SW480 (cell line): ENCODE measurements at places on chromosomes 5 and 9.

GRCh38 chr9:94922098-94922607 is 195.7 kb downstream of the AOPEP start:
- peak; percentile 86 for DNase-seq

DNA sequence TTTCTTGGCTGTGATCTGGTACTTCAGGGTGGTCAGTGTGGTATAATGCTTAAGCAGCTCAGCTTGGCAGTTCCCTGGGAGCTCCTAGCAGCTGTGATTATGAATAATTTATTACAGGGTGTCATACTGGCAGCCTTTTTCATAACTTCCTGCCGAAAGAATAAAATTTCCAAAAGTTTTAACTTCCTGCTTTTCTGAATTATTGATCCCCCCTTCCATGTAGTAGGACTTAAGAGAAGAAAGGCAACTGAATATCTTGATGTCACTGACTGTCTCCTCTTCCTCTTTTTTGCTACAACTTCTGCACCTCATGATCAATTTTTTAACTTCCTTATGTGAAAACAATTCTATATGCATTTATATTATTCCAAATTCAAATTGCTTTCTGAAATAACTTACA is 74.3 kb upstream of the SPEF2 start:
- no peak for DNase-seq

GRCh38 chr9:77386187-77386586 is 208.9 kb downstream of the VPS13A start:
- no peak for DNase-seq

DNA sequence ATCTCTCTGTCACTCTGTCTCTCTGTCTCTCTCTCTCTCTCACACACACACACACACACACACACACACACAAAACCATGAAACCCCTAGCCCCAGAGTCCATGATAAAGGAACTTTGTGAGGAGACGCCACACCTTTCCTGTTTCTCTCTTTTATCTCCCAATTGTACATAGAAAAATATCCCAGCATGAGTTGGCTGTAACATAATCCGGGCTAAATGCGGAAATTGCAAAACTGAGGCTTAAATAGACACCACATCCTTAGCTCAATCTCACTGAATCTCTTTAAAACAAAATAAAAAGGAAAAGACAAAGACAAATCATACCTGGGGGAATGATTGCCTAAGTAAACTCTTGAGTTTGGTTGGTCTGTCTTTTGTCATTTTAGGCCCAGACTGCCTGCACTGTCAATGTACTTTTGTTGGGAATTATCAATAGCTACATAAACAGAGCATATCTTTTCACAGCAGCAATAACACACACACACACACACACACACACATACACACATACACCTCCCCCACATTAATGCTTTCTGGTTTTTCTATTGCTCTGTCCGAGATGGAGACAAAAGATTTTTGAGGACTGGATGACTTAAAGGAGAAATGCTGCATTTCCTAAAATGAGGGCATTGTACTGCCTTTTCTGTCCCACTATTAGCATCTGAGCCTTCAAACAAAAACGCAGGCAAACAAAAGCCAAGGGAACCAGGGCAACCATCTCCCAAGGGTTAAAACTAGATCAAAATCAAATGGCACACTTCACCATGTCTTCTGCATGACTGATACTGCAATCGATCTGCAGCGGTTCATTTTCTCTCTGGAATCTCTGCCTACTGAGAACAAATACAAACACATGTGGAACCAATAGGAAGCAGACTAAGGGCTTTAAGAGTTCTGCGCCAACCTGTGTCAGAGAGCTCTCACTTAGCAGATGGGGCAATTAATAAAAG is 321.5 kb downstream of the NFIB start:
- DNase-seq: no peak

DNA sequence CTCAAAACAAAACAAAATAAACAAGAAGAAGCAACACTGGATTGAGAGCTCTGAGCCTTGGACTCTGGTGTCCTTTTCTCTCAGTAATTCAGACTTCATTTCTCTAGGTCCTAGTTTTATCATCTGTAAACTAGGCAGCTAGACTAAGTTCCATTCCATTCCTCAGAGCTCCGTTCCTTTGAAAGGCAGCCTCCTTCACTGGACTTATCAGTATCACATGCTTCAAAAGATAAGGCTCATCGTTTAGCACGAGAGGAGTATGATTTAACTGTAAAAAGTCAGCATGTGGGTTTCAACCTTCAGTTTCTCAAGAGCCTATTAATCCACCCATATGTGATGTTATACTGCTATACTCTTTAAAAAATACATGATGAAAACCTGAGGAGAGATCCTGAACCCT is 1.6 kb downstream of the ATP10B start:
- no peak for DNase-seq

DNA sequence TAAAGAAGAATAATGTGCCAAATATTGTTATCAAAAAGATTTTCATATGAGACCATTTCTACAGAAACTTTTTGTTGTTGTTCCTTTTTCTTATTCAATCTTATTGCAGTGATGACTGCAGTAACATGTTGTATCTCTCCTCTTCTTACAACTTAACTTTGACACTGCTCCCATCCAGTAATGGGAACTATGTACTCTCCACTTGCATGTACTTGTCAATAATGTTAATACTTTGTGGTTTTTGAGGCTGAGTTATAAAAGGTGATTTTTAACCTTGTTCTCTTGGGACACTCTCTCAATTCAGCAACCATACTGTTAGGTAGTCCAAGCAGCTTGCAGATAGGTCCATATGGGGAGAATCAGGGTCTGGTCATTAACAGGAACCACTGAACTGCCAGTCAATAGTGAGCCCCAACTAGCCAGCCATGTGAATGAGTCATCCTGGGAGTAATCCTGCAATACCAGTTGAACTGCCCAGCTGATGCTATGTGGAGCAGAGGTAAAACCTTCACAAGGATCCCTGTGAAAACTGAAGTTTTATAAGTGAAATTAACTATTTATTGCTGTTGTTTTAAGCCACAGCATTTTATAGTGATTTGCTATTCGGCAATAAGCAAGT is 199.6 kb upstream of the DAB2 start:
- DNase-seq: peak; percentile 8

GRCh38 chr5:124996023-124996763 is 249.8 kb upstream of the ZNF608 start:
- no peak for DNase-seq

DNA sequence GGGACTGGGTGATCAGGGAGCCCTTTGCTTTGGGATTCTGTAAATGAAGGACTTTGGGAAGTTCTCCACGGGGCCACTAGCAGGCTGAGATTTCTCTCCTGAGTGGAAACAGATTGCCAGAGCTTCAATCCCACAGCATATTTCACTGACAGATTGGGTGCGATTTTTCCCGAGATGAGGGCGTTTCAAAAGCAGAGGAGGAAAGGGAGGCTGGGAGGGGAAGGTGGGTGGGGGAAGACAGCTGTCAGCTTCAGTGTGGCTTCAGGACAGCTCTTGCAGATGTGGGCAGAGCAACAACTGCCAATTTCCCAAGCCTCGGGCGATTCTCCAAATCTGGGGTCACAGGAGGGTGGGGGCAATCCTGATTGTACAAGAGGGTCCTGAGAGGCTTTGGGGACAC is 258.5 kb upstream of the ADRA1B start:
- no peak for DNase-seq

DNA sequence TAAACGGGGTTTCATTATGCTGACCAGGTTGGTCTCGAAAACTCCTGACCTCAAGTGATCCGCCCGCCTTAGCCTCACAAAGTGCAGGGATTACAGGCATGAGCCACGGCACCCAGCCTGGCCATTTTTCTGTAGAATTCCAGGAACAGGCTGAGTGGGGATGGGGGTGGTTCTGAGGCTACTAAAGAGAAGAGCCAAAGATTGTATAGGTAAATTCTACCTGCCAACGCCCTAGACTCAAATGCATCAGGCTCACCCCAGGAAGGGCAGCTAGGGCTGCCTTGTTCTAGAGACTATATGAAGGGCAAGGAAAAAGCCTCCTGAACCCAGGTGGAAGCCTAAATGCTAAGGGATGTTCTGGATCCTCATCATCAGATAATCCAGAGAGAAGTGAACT is 1.6 kb upstream of the C5orf52 start:
- DNase-seq: no peak

DNA sequence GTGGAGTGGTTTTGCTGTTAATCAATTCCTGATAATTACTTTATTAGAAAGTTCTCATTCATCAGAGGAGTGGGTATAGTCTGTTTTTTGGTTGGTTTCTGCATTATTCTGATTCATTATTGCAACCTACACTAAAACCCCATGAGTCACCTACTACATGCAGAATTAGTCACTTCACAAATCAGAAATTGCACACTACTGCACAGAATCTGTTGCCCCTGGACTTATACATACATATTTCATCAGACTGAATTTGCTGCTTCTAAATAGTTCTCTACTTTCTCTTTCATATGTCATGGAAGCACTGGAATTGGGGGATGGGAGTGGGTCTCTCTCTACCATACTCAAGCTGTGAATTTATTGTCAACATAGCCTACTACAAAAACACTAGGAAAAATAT is 585.1 kb downstream of the DNAH5 start:
- no peak for DNase-seq

- peak; percentile 27 for DNase-seq
Observed at GRCh38 chr5:50325237-50325832, 115.8 kb downstream of the EMB start.

GRCh38 chr5:132473019-132473531 is 17.5 kb downstream of the IRF1 start:
- no peak for DNase-seq

DNA sequence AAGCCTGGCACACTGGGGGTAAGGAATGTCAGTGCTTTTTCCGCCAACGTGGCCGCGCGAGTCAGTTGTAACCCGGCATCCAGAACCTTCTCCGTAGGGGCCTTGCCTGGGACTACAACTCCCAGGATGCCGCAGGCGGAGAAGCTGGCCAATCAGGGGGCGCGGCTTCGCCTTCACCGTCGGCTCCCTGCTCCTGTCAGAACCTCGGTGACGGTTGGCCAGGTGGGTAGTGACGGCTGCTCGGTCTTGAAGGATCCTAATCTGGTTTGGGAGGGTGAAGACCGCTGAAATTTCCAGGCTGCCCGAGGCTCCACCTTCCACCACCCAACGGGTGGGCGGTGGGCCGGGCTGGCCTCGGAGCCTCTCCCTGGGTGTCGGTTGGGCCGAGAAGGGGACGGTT is at the start of gene C5orf58:
TSS of gene C5orf58 (plus strand) at position 200 of the 400 bp plus-strand sequence. CDS start 1,992 bp downstream, outside the sequence.
- no peak for DNase-seq

DNA sequence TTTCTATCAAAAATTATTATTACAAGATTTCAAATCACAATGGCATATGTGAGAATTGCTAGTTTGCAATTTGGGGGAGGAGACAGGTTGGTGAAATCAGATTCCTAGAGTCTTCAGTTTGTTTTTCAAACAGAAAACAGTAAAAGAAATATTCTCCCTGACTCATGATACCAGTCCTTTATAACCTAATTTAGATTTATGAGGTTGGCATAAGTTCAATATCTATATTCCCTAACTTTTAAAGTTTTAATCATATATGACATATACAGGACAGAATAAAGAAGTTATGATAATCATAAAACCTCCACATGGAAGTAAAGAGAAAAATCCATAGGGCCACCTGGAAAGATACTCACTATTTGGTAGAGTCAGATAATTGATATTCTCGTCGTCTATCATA is 167.1 kb upstream of the GNA14 start:
- no peak for DNase-seq

DNA sequence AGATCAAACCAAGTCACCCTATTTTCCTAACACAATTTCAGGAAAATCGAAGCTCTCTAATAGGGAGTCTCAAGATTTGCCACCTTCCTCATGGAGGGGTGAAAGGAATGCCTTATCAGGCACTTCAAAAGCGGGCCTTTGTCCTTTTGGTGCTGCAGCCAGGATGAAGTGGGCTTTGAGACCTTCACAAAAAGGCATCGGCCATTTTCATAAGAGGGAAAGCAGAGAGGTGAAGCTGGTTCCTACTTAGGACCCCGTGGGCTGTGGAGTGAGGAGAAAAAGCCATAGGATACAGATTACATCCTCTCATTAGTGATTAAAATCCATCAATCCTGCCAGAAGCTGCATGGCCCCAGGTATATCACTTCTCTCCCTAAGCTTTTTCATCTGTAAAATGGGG is 859 bp downstream of the CDKN2AIPNL start:
- no peak for DNase-seq

DNA sequence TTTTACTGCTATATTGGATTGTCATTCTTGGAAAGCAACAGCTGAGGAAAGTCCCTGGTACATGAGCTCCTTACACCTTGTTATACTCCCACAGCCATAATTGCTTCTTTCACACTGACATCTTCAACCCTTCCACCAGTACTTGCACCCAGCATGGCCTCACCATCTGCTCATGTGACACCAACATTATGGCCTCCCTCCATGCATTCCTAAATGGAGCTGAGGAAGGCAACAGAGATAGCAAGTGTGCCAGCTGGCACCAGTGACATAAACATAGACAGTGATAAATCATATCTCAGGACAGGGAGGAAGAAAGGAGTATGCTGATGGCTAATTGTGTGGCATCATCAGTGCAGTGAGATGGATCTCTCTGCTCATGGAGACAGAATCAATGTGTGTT is 119.5 kb downstream of the BAAT start:
- DNase-seq: no peak

DNA sequence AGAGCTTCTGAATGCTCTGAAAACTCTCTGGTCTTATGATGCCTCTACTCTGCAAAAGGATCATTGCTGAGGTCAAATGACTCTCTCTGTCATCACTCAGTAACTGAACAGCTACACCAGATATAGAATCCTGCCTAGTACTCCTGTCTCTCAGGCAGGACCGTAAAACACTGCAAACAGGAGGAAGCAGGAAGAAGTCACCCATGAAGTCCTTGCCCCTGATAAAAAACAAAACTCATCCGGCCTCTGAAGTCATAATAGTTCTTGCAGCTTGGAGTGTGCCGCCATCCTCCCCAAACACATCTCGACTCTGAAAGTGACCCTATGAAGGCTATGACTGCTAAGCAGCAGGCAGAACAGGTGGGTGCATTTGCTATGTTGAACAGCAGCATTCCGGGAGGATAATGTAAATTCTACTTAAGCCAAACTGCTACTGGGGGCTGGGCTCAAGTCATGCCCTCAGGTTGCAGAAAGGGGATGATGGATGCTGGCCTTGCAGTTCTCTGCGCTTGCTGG is 81.9 kb upstream of the FAM169A start:
- no peak for DNase-seq
